ENCODE measurements at places on chromosomes 1 and 21.

GRCh38 chr1:56758135-56758534 is 61.1 kb downstream of the FYB2 start:
- DNase-seq = peak; percentile 14

DNA sequence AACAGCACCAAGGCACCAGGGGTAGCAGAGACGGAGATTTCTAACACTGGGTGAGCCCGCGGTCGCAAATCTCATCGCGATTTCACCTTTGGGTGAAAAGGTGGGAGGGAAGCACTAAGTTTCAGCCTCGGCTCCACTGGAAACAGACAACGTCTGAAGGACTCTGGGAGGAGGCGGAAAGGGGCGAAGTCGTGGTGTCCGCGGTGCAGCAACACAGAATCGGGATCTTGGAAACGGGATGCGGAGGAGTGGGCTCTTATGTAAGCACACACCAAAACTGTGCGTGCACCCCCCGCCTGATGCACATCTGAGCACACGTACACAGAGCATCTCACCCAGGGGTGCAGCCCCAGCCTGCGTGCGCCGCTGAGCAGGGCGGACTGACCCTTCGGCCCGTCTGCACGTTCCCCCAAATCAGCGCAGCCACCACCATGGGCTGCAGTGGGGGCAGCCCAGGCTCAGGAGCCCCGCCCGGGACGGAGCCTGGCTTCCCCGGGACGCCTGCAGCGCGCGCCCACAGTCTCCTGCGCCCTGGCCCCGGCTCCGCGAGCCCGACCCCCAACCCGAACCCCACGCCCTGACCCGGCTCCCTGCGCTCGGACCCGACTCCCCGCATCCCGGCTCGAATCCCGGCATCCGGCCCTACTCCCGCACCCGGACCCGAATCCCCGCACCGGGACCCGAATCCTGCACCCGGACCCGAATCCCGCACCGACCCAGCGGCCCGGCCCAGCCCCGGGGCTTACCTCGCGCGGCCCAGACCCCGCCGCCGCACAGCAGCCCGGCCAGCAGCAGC is 670 bp downstream of the CLSTN1 start:
- peak; percentile 37 for DNase-seq

DNA sequence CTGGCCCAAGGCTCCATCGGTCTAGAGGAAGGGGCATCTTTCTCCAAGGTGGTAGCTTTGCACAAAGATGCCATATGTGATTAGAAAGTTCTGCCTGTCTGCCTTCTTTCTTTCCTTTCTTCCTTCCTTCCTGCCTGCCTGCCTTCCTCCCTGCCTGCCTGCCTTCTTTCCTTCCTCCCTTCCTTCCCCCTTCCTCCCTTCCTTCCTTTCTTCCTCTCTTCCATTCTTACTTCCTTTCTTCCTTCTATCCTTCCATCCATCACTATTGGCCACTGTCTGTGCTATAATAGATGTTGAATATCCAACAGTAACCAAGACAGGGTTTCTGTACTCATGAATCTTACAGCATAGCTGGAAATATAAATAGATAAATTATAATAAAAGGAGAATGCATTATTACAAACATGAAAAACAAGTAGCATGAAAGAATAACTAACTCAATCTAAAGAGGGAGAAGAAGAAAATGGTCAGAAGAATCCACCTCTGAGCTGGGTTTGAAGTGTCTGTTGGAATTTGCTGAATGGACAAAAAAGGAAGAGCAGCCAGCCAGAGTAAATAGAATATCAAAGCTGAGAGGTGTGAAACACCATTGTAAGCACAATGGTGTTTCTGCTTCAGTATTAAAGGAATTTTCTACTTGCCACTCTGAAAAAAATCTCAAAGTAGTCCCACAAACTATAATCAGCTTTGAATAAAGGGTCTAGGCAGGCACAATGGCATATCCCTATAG is 250.6 kb upstream of the NR5A2 start:
- DNase-seq = no peak

GRCh38 chr1:169648709-169649108 is 18.8 kb upstream of the SELP start:
- no peak for DNase-seq

- no peak for DNase-seq
Measured at GRCh38 chr1:16882986-16883385, 12.8 kb upstream of the RNU1-2 start.

DNA sequence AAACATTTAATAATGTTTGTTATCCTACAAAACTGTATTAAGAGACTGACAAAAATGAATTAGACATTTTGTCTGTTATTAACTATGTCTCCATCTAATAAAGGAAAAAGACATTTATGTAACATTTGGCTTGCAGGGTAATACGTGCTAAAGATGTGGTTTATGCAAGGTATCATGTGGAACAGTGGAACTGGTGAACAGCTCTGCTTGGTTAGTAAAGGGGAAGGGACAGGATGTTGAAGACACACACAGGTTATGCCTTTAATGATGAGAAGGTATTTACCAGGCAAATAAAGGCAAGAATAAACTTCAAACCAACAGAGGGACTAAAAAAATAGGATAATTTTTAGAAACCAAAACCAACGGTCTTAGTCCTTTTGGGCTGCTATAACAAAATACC is 93.1 kb downstream of the UCHL5 start:
- no peak for DNase-seq

GRCh38 chr1:61079898-61080336 is 2.4 kb upstream of the NFIA start:
- DNase-seq = no peak

Data from GM12865 (cell line).